GM13976 (cell line): ENCODE measurements at places on chromosomes 13 and 19.

DNA sequence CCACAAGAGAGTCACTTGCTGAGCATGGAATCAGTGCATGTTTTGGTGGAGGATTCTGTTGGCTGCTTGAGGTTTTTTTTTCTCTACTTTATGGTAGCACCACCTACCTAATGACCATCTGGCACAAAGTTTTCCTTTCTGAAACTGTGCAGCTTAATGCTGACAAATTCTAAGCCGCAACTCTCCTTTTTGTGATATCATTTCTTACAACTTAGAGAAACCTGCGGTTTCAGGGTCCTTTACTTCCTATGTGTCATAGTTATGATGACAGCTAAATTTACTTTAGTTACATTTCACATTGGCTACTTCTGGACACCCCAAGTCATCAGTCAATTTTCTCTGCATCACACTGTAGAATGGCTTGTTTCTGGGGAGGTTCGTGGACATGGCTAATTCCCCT is 115.4 kb upstream of the TMTC4 start:
- DNase-seq, result peak; percentile 38

DNA sequence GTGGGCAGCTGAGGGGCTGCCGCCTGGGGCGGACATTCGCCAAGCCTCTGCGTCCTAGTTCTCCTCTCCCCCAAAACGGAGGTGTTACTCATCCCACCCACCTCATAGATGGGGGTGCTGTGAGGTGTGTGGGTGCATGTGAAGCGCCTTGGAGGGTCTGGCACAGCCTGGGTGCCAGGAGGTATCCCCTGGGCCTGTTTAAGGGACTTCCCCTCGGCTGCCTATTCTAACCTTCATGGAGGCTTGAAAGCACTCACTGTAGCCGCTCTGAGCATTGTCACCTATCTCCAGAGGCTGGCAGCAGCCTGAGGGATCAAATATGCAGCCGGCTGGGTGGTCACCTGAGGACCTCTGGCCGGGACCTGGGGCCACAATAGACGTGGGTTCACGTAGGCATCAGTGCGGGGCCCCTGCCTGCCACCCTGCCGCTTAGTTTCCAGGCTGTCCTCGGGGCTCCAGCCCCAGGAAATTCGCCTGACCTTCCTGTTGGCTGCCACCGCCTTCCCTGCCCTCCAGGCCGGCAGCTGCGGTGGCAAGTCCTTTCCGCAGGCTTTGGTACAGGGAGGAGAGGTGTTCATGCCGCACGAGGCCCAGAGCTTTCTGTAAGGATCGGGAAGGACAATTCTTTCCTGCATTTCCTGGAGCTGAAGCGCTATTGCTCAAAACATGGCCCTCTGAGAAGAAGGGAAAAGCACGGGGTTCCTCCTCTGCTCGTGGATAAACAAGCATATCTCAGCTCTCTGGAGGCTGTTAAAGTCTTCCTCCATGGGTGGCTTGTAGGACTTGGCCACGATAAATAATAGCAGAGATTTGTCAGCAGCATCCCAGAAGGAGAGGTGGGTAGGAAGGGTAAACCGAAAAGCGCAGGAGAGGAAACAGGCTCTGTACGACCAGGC is 4.6 kb downstream of the COL4A2 start:
- DNase-seq, result no peak

DNA sequence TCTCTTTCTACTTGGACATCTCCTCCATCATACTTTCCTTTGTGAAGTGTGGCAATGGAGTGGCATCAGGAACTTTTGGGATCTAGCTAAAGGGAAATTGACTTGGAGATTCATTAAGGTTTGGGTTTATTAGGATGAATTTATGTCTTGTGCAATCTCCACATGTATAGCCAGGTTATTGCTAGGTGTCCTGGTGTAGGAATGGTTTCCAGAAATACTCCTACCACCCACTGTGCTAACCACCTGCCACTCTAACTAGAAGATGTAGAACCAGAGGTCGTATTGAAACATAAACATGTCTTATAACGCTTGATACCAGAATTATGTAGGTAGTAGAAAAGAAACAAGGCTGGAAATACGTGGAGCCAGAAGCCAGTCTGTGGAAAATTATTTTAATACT is 38.1 kb upstream of the MED4 start:
- DNase-seq, result no peak

- no peak for DNase-seq
Observed at GRCh38 chr13:92843549-92843948, 383.1 kb upstream of the GPC6 start.

DNA sequence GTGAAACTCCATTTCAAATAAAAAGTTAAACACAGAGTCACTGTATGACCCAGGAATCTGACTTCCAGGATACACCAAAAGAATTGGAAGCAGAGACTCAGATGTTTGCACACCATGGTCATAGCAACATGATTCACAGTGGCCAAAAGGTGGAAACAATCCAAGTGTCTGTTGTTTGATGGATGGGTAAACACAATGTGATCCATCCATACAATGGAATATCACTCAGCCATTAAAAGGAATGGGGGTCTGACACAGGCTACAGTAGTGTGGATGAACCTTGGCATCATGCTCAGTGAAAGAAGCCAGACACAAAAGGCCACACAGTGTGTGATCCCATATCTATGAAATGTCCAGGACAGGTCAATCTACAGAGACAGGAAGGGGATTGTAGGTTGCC is 174.3 kb downstream of the PTPRS start:
- DNase-seq, result no peak

- DNase-seq, result no peak
Observed at GRCh38 chr13:95128045-95128643, 173.1 kb downstream of the ABCC4 start.

- DNase-seq, result peak; percentile 40
Observed at GRCh38 chr19:6531163-6531955, 533 bp downstream of the TNFSF9 start.

DNA sequence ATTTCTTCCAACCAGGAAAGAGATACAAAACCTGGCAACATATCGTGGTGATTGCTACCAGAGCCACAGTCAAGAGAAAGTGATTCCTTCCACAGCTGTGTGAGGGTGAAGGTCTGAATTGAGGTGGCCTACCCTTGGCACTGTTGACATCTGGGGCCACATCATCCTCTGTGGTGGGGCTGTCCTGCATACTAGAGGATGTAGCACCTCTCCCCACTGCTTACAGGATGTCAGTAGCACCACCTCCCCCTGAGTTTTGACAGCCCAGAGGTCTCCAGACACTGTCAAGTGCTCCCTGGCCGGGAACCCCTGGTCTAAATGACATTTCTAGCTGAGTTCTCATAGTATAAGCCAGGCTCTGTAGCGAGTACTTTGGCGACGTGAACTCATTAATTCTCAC is 15.5 kb downstream of the PTGER1 start:
- DNase-seq, result no peak
